ENCODE measurements at places on chromosomes 4 and X.

- no peak for DNase-seq
Measured at GRCh38 chrX:129609395-129609794, 45.4 kb downstream of the APLN start.

DNA sequence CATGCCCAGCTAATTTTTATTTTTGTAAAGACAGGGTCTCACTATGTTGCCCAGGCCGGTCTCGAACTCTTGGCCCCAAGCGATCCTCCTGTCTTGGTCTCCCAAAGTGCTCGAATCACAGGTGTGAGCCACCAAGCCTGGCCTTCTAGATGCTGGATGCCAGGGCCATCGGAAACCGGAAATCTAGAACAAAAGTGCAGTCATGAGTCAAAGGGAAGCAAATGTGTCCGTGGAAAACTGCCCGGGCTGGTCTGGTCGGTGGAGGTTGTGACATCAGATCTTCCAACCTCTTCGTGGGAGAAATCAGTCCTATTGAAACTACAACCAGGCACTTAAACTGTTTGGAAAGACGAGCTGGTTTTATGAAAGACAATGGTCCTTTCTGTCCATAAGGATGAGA, 92.3 kb upstream of the SHOX start:
- DNase-seq: no peak

- DNase-seq: no peak
Measured at GRCh38 chrX:129875669-129876068, 30.3 kb upstream of the UTP14A start.

DNA sequence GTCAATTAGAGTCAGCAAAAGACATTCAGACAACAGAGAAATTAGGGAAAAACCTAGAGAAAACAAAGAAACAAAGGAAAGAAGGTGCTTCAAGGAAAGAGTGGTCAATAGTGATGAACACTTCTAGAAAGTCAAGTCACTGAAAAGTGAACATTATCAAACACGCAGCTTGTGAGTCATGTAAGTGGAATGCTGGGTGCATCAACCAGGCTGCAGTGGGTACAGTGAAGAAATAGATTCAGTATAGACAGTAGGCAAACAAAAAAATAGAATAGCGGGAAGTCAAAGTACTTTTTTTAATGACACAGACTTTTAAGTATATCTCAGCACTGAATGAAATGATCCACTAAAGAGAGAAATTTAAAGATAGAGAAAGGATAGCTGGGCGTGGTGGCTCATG, 245.8 kb downstream of the ARHGAP24 start:
- DNase-seq: no peak

- DNase-seq: no peak
Measured at GRCh38 chrX:69285881-69286564, 120.8 kb upstream of the PJA1 start.

- DNase-seq: no peak
Measured at GRCh38 chrX:112235547-112235946, 153.0 kb upstream of the TRPC5 start.

DNA sequence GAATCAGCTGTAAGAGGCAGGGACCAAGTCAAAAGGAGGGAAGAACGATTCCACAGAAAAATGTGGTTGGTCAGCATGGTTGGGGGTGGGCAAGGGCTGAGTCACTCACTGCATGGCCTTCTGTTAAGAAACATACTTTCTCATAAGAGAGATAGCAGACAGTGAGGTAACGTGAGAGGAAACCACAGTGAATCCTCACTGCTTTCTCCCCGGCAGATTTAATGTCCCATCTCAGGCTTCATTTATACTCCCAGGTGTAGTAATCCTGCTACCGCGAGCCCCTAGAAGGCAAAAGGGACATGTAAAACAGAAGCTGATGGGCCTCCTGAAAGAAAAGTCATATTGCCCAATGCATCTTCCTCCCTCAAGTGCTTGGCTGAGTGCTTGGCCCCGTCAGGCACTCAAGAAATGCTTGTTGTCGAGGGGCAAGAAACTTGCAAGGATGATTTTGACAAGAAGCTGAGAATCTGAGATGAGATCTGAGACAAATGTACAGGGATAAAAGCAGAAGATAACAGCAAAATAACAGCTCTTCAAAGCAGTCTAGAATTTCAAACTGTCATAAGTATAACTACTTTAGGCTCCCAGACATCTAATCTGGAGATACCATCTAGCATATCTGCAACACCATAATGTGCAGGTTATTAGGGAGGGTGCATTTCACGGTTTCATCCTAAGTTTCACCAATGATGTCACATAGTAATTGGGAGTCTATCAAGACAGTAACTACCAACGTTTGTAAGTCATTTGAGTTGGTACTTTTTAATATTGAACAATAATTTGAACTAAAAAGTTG, 40.2 kb downstream of the SH3KBP1 start:
- DNase-seq: peak; percentile 12

DNA sequence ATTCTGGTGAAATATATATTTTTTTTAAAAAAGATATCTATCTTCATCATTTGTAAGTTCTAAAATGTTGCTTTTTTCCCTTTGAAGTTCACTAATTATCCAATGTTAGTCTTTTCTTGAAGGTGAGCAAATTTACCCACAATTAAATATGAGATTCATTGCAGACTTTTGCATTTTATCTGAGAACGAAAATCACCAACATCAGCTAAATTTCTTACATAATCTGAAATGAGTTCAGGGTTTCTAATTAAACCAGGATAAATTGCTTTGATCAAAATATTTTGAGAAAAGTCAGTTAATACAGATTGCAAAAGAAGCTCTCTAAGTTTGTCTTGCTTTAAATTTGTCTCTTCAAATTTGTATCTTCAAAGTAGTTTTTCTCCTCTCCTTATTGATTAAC, 486.4 kb upstream of the FSTL5 start:
- no peak for DNase-seq

DNA sequence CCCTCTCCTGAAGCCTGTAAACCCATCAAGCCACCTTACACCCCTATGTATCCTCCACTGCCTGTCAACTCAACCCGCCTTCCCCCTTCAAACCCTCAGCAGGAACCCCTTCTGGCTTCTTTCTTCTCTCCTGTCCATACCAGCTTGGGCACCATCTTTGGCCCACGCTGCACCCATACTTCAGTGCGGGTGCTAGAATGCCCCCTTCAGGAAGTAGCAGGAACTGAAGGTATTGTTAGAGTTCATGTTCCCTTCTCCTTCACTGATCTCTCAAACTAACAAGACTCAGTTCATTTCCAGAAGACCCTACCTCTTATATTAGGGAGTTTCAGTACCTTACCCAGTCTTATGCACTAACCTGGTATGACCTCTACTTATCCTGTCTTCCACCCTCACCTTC, 1.5 kb upstream of the UGT2B17 start:
- DNase-seq: no peak

DNA sequence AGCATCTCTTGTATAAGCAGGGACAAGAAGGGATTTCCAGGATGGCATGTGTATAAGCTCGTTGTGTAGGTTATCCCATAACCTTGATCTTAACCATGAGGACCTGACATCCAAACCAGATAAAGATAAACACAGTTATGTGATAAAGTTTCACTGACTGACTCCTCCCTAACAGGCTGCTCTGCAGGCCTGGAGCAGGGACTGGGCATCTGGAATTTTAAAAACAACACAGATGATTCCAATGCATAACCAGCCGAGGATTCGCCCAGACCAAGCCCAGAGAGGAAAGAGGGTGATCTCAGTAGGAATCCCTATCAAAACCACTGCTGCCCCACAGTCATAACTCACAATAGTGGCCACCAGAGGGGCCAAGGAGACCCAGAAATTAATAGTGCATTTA, 22.7 kb downstream of the KLF3 start:
- DNase-seq: no peak

GRCh38 chrX:2552621-2553201, 51.9 kb upstream of the DHRSX start:
- no peak for DNase-seq

DNA sequence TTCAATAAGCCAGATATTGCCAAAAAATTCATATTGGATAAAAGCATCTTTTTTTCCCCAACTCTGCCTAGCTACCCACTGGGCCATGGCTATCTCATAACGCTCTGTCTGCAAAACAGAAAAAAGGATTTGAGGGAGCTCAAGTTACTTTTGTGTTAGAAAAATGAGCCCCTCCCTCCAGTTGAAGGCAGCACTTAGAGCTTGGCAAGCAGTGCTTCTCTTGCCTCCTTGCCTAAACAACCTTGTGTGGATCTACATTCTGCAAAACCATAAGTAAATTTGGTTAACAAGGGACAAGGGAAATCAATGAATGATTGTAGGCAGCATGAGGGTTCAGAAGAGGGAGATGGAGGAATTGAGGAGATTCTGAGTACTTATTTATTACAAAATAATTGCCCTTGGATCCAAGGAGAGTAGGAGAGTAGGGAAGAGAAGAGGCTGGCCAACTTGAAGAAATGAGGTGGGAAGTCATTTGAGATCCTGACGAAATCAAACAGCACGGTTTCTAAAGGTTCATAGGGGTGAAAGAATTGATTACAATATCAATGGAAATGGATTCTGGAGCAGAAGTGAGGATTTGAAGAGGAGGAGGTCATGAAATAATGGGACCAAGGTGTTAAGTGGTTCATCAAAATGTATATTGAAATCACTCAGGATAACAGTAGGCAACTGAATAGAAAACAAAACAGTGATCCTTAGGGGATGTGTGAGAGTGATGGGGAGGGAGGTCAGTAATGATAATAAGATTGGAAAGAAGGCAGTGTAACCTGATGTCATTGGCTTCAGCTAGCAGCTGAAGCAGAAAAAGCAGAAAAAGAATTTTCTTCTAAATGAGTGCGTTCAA, 434.8 kb upstream of the IGFBP7 start:
- no peak for DNase-seq

DNA sequence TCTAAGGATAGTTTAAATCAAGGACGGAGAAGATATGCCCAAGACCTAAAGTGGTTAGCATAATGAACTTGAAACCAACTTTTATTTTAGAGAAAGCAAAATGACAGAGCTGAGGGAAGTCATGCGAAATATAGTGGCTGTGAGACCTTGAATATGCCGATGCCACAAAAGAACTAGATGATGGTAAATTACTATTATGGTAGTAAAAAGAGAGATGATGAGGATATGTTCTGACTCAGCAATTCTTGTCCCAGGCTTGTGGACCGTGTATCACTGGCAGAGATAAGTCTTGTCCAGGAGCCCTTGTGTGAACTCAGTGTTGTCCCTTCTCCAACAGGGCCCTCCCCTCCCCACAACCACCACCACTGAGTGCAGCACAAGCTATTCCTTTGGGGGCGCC, 1605.6 kb upstream of the TENM3 start:
- no peak for DNase-seq

- DNase-seq: no peak
Measured at GRCh38 chrX:55702671-55703070, 14.9 kb upstream of the RRAGB start.

DNA sequence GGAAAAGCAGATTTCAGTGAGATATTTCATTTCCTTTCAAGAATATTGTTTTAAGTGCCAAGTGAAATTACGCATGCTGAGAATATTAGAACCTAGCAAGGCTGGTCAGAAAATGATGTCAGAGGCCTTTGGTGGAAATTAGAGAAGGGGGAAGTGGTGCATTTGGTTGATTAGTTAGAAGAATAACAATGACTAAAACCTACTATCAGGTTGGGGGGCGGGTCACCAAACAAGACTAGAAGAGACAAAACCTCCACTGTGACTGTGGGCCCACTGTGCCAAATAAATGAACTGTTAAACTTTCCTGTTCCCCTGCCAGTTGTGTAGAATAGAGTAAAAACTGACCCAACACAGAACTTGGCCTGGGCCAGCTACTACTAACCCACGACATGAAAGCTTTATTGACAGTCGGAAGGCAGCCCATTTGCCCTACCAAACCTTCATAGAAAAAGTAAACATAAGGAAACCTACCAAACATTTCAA, 2.9 kb downstream of the RAPGEF2 start:
- DNase-seq: no peak

- no peak for DNase-seq
Measured at GRCh38 chr4:86942185-86942666, 7.4 kb downstream of the AFF1 start.

DNA sequence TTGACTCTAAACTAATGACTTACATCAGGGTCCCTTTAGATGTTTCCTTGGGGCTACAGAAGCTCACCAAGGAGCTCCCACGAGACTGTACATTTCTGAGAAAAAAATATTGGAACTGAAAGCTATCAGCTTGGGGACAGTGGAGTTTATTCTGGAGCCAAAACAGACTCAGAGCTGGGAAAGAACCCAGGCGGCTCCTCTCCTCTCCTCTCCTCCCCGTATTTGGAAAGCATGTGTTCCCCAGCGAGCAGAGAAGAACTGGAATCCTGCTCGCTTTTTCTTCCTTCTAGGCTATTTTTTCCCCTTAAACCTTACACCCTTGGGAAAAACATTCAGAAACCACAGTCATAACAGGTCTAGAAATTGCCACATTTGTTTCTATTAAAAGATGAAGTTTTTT, 4.3 kb upstream of the MAP7D3 start:
- no peak for DNase-seq

GRCh38 chrX:134650701-134651100, 7.6 kb downstream of the PLAC1 start:
- DNase-seq: no peak

- DNase-seq: no peak
Measured at GRCh38 chr4:105859233-105859632, 36.0 kb upstream of the NPNT start.

DNA sequence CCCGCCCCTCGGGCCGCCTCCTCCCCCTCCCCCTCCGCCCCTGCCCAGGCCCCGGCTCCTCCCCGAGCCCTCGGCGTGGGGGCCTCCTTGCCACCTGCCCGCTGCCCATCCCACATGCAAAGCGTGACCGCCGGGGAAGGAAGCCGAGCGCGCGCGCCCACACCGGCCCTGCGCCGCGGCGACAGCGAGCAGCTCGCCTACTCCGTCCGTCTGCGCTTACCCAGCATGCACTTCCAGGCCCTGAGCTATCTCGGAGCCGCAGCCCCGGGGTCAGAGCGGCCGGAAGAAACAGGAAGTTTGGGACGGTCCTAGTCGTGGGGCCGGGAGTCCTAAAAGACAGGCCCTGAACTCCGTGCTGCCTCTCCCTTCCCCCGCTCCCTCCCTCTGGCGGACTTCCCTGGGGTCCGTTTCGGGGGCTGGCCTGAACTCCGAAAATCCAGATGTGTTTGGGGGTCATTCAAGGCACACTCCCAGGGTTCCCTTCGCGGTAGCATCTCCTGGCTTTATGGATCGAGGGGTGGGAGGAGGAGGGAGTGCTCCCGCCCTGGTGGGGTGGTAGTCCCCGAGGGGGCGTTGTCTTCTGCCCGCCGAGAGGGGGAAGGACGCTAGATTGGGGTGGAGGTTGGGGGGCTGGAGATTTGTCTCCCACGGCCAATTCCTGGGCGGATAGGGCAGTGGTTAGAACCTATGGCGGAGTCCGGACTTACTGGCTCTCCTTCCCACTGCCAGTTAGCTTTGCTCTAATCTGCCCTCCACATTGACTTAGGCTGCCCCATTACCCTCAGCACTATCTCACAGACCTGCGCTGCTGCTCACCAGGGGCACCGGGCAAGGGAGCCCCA, 25.0 kb upstream of the BCORL1 start:
- DNase-seq: no peak

- DNase-seq: no peak
Measured at GRCh38 chrX:24777660-24778059, 83.9 kb downstream of the POLA1 start.

- DNase-seq: no peak
Measured at GRCh38 chrX:1462596-1463251, 10.0 kb upstream of the ASMTL start.

All from NCI-H446 treated with DMSO at 0.1 percent for 48 hours (cell line).